Naive thymus-derived CD8-positive, alpha-beta T cell (primary cell): ENCODE measurements at places on chromosomes 13 and 19. TPM values are rescaled to one million over a fixed set of nuclear protein-coding genes. Genes with fewer than 3 reads are reported as not detected.

DNA sequence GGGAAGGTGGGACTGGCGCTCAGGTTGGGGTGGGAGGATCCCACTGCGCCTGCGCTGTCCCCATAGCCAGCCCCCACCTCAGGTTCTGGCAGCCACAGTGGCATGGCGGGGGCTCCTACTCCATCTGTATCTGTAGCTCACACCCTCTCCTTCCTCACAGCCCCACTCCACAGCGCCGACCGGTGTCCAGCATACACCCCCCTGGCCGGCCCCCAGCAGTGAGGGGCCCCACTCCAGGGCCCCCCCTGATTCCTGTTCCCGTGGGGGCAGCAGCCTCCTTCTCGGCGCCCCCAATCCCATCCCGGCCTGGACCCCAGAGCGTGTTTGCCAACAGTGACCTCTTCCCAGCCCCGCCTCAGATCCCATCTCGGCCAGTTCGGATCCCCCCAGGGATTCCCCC, 6.0 kb downstream of the TMED1 start:
- no peak overlapping the region for H3K4me3 ChIP-seq
- H3K4me1 ChIP-seq: no peaks in the 10 kb centered on the region
- no peaks in the 10 kb centered on the region for H3K36me3 ChIP-seq
- DNase-seq: no peak

DNA sequence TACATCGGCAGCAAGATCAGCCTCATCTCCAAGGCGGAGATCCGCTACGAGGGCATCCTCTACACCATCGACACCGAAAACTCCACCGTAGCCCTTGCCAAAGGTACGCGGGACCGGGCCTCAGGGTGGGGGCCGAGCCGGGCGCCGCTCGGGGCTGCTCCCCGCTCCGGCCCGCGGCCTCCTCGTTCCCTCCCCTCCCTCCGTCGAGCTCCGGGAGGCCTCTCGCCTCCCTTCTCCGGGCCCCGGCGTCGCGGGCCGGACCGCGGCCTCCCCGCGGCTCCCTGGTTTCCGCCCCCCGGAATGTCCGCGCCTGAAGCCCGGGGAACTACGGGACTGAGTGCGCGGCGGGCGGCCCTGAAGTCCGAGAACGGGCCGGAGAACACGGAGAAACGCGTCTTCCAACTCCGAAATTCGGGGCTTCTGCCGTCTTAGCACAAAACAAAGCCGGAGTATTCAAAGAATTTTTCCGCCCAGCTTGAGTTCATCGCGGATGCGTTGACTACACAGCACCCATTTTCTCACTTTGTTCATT, 423 bp downstream of the LSM14A start:
- peak overlapping the region; percentile 82 for H3K4me3 ChIP-seq
- no peaks in the 10 kb centered on the region for H3K27me3 ChIP-seq
- peak overlapping the region; percentile 99 for H3K27ac ChIP-seq
- H3K36me3 ChIP-seq: peaks cover 8% of the 10 kb centered on the region

DNA sequence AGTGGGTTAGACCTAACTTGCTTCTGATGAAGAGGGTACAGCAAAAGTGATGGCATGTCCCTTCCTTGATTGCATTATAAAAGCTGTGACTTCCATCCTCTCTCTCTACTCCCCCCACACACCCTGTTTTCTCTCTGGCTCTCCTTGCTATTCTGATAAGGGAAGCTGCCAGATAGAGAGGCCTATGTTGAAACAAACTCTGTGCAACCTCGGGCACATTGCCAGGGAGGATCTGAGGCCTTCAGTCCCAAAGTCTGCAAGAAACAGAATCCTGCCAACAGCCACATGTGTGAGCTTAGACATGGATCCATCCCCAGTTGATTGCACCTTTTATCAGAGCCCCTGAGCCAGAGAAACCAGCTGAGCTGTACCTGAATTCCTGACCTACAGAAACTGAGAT, 44.8 kb upstream of the ARGLU1 start:
- DNase-seq: no peak
- H3K4me3 ChIP-seq: no peak overlapping the region
- peaks cover 20% of the 10 kb centered on the region for H3K27me3 ChIP-seq
- no peaks in the 10 kb centered on the region for H3K4me1 ChIP-seq
- no peak overlapping the region for H3K27ac ChIP-seq

DNA sequence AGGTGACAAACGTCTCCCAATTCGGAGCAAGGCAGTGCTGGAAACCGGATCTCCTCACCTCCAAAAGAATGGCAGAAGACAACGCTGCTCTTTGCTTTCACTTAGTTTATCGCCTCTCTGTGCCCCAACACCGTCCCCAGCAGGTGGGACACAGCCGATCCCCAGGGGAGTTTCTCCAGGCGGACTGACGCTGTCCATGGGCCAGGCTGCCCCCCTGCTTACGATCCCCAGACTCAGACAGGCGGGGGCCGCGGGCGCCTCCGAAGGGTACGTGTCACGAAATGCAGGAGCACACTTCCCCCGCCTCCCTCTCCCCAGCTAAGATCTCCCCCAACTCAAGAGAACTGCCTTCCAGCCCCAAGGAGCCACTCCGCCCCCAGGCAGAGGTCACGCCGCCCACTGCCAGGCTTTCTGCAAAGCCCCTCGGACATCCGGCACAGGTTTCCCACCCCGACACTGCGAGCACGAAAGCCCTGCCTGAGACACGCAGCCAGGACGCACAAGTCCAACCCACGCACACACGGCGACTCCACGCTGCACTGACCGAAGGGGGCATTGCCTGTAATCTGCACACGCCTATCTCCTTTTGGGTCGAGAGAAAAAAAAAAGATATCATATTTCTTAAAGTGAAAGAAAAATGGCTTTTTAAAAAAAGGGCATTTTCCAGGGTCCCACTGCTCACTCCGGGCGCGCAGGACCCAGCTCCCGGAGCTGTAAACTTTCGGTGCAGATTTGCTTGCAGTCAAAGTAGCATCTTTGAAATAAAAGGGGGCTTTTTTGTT, 2.0 kb downstream of the SPRY2 start:
- no peak overlapping the region for H3K4me3 ChIP-seq
- DNase-seq: no peak
- H3K27me3 ChIP-seq: peaks cover 16% of the 10 kb centered on the region
- no peaks in the 10 kb centered on the region for H3K36me3 ChIP-seq

- H3K27ac ChIP-seq: no peak overlapping the region
- H3K4me3 ChIP-seq: no peak overlapping the region
- no peaks in the 10 kb centered on the region for H3K4me1 ChIP-seq
- DNase-seq: no peak
- no peaks in the 10 kb centered on the region for H3K36me3 ChIP-seq
These were observed 92.7 kb downstream of the COL4A2 start for GRCh38 chr13:110399801-110400200.

The CAMSAP3 gene
- not detected for polyA plus RNA-seq

The ZNF382 gene
- 7.9 TPM for polyA plus RNA-seq

The STOML3 gene
- not detected for polyA plus RNA-seq
